ENCODE measurements at places on chromosomes 3 and 15. TPM values are rescaled to one million over a fixed set of nuclear protein-coding genes. Genes with fewer than 3 reads are reported as not detected.
A peak's percentile ranks its signal among the peaks of the same experiment; 100 is the strongest.

- DNase-seq = peak; percentile 69
Measured at GRCh38 chr3:64533617-64534317, 154.0 kb downstream of the ADAMTS9 start.

DNA sequence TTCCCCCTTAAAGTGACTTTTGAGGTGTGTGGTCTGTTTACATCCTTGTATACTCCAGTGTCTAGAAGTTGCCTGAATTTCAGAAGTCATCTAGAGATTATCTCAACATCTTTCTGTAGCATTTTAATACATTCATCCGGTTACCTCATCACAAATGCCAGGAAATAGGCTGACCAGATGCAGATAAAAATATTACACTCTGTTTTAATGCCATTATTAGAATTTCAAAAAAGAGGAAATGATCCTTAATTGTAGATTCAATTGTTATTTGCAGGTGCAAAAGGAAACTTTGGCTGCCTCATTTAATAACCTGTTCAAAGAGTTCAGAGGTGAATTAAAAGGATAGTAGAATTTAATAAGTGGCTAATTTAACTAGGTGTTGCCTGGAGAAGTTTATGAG, 290.9 kb downstream of the C3orf38 start:
- no peak for DNase-seq

SLC12A1 gene
- total RNA-seq = not detected

- DNase-seq = no peak
Measured at GRCh38 chr3:29440413-29441305, 159.8 kb downstream of the RBMS3 start.

- no peak for DNase-seq
Measured at GRCh38 chr15:92462424-92463125, 68.9 kb downstream of the ST8SIA2 start.

DNA sequence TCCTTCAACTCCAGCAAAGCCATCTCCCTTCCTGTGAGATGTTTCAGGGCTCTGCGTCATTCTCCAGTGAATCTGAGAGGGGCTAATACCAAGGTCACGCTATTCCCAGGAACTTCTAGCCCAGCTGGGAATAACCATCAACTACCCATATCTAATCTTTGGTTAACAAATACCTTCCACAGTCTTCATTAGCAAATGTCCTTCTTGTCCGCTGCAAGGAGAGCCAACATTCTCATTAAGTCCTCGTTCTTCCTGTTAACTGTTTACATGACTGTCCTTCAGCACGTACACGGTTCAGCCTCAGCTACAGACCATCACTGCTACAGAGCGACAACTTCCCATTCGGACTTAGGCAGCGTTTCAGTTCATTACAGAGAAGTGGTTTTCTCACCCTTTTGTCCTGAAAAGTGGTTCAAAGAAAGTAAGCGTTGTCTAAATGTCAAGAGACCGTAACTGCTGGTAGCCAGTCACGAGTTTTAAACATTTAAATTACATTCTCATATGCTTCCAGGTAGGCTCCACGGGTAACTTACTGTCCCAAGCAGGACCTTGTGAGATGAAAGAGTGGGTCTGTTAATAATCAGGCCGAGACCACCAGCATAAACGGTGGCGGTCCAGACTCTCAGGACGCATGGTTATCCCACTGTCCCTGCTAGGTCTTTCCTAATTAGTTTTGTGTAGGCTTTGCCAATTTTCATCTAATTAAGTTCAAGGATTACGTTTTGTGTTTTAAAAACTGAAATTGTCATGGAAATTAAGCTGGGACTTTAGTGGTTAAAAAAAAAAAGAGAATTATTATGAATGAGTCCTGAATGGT, 63.8 kb downstream of the CHSY1 start:
- DNase-seq = no peak

DNA sequence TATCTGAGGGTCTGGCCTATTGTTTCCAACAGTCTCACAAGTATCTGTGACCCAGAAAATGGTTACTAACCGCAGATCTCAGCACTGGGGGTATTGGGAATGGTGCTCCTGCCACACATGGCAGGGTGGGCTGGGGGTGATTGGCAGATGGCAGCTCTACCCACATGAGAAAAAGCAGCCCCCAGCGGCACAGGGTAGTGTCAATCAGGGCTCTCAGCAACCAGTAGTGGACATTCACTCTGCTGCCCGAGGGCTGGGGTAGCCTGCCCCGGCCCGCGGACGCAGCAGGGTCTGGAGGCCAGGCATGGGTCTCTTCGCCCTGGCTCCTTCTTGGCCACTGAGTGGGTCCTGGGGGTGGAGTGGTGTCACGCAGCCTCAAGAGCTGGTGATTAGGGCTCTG, 8.6 kb downstream of the DNAH1 start:
- no peak for DNase-seq

DNA sequence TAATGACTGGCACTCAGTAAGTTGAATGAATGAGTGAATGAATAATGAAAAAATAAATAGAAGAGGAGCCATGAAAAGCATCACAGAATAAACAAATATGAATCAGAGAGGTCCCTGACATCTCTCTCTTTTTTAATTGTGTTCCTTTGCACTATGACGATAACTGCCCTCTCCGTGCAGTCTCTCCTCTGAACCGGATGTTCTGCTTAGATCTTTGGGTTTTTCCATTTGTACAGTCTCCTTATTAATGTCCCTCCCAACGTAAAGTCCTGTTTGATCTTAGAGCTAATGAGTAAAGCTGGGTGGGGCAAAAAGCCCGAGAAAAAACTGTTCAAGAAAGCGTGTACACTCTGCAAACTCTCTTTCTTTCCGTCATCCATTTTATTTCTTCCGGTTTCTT, 28.3 kb upstream of the BHLHE40 start:
- DNase-seq = no peak

- no peak for DNase-seq
Measured at GRCh38 chr3:38312356-38312755, 30.3 kb downstream of the SLC22A14 start.

UCN2 gene
- not detected for total RNA-seq

ALS2CL gene
- total RNA-seq = 7.8 TPM

DNA sequence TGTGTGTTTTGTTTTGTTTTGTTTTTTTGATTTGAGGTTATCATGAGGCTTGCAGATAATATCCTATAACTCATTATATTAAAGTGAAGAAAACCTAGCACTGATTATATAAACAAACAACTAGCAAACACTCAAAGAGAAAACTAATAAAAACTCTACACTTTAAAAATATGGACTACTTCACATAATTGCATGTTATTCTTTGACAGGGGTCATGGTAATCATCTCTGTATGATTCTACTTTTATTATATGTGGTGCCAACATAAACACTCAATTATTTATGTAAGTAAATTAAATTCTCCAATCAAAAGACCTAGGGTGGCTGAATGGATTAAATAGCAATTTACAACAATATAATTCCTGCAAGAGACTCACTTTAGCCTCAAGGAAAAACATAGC, 44.6 kb upstream of the P3H2 start:
- no peak for DNase-seq

GRCh38 chr3:54988302-54988837, 60.5 kb upstream of the LRTM1 start:
- no peak for DNase-seq

GRCh38 chr3:18069568-18069967, 327.1 kb upstream of the TBC1D5 start:
- DNase-seq = no peak

GRCh38 chr15:49063402-49064280, 17.4 kb upstream of the SECISBP2L start:
- no peak for DNase-seq

Measured in pancreas (tissue), 10 donors.